D721Med (cell line): ENCODE measurements at places on chromosomes 13 and 19.
A peak's percentile ranks its signal among the peaks of the same experiment; 100 is the strongest.

GRCh38 chr13:90872491-90873025, 474.9 kb upstream of the MIR17HG start:
- DNase-seq: no peak

DNA sequence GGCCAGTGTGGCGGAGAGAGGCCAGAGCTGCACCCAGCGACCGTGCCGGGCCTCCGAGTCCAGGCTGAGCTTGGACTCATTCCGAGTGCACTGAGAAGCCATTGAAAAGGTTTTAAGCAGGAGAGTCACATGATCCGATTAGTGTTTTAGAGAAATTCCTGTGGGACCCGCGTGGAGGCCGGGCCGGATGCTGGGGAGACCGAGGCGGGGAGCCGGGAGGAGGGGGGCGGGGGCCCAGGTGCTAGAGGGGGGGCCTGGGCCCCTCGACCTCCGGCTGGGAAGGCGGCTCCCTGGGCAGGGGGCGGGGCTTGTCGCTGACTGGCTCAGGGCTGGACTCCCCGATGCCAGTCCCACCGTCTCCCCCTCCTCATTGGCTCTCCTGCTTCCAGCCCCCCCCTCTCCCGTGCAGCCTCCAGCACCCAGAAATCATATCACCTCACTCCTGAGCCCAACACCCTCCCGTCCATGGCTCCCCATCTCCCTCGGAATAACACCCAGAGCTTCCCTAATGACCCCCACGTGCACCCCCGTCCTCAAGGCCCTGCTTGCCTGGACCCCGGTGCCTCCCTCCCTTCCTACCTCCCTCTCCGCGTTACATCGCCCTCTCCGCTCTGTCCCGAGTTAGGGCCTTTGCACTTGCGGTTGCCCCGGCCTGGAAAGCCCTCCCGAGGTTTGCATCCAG, 5.2 kb upstream of the ZNF579 start:
- DNase-seq: peak; percentile 70

DNA sequence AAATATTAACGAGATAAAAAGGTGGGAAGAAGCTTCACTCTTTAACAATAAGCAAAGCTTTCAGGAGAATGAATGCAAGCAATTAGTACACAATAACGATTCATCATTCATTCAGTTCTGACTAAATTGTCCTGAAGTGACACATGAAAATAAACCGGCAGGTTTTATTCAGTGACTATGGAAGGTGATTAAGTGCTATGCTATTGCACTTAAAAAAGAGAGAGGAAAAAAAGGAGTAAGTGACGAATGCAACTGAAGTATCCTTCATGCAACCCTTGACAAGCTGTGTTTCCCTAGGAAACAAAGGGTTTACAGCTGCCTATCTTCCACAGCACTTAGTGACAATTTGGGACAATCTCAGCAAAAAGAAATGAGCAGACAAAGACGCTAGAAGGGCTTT, 1.4 kb downstream of the LIG4 start:
- DNase-seq: no peak

DNA sequence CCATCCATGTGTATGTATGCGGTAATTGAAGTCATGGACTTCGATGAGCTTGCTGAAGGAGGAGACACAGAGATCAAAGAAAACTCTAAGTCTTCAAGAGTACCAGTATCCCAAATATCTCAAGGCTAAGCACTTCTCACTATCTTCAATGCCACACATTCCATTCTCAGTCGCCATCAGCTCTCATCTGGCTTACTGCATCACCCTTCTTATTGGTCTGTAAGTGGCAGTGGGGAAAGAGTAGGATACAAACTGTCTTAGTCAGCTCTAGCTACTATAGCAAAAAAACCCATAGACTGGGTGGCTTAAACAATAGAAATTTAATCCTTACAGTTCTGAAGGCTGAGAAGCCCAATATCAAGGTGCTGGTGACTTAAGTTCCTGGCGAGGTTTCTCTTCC, 218.7 kb downstream of the POSTN start:
- no peak for DNase-seq

DNA sequence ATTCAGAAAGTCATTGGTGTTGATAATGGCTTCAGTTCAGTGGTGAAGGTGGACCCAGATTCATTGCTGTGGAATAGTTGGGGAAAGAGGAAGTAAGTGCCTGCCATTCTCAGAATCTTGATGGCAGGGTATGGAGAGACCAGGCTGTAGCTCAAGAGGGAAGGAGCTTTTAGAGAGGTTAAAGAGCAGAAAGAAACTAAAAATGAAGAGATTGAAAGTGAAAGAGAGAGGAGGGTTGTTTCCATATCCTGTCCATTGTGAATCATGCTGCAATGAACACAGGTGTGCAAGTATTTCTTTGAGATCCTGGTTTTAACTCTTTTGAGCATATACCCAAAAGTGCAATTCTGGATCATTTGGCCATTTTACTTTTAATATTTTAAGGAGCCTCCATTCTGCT, 12.5 kb downstream of the GJB6 start:
- DNase-seq: no peak

GRCh38 chr13:45055902-45056648, 64.2 kb upstream of the GTF2F2 start:
- no peak for DNase-seq

GRCh38 chr19:4284176-4284958, 5.3 kb downstream of the SHD start:
- DNase-seq: no peak

- DNase-seq: no peak
Observed at GRCh38 chr13:85806553-85807175, 7.4 kb upstream of the SLITRK6 start.
